ENCODE measurements at places on chromosomes 11 and 22.

GRCh38 chr11:32479291-32479690 is 44.0 kb upstream of the WT1 start:
- no peak for DNase-seq

GRCh38 chr11:14270690-14271542 is 88.1 kb downstream of the RRAS2 start:
- DNase-seq: no peak

DNA sequence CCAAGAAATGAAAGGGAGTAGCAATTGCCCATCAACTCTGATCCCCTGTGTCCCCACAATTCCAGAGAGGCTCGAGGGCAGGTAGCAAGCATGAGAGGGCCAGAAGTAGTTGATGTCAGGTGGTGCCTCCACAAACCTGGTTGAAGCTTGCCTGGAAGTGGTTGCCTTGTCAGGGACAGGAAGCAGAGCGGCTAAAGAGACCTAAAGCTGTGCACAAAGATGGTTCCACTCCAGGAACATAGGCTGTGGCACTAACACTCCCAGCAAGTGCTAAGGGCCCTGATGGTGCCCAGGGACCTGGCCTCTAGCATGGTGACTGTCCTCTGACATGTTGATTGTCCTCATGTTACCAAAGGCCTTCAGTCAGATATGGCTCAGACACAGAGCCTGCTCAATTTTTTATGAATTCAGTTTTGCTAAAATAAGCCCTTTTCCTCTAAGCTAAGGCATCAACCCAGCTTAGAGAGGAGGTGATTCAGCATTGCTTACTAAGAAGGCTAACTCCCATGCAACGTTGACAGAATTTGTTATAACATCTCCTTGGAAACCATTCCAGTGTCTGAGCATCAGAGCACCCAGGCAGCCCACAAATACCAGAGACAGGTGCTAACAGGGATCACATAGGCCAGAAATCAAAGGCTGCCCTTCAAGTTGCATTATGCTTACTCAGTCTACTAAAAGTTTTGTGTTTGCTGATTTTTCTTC is 196.3 kb upstream of the ARHGAP20 start:
- no peak for DNase-seq

- DNase-seq: no peak
Measured at GRCh38 chr11:125343718-125344131, 152.3 kb downstream of the FEZ1 start.

DNA sequence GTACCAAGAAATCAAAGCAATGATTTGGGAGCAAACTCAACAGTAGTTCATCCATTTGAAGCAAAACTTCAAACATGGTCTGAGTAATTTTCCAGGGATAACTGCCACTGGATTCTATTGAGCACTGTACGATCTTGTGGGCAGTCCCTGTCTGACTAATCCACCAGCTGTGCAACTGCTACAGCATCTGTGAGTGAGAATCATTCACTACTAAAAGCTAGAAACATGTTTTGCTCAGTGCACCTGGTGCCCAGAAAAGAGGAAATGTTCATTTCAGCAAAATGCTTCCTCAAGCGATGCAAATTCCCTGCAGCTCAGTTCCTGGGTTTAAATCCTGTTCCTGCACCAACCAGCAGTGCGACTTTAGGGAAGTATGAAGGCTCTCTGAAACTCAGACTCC is 1077.9 kb downstream of the DLG2 start:
- no peak for DNase-seq

GRCh38 chr11:46733234-46733633 is 14.2 kb downstream of the F2 start:
- no peak for DNase-seq

- DNase-seq: no peak
Measured at GRCh38 chr11:125300791-125301218, 136.3 kb downstream of the PKNOX2 start.

DNA sequence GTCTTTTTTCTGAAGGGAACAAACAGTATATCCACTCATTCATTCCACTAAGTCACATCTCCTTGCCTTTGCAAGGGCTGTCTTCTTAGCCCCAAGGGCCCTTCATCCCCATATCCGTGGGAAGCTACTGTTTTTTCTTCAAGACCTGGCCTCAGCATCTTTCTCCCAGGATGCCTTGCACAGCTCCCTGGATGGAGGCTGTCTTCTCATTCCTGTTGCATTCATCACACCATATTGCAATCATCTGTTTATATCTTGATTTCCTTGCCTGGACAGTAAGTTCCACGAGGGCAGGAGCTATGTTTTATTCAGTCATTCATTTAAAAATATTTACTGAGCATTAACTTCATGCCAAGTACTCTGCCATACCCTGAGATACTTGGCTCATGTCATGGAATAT is 29.3 kb upstream of the NECTIN1 start:
- DNase-seq: no peak

GRCh38 chr11:47415949-47416472 is 7.6 kb downstream of the SLC39A13 start:
- DNase-seq: no peak

- no peak for DNase-seq
Measured at GRCh38 chr11:2328021-2328420, 26.2 kb downstream of the TSPAN32 start.
